Endothelial cell of umbilical vein (primary cell): ENCODE measurements at places on chromosomes 12 and 14. TPM values are rescaled to one million over a fixed set of nuclear protein-coding genes. Genes with fewer than 3 reads are reported as not detected.

Gene TGM1
- 3.4 and 3.9 TPM in 2 replicates for total RNA-seq

DNA sequence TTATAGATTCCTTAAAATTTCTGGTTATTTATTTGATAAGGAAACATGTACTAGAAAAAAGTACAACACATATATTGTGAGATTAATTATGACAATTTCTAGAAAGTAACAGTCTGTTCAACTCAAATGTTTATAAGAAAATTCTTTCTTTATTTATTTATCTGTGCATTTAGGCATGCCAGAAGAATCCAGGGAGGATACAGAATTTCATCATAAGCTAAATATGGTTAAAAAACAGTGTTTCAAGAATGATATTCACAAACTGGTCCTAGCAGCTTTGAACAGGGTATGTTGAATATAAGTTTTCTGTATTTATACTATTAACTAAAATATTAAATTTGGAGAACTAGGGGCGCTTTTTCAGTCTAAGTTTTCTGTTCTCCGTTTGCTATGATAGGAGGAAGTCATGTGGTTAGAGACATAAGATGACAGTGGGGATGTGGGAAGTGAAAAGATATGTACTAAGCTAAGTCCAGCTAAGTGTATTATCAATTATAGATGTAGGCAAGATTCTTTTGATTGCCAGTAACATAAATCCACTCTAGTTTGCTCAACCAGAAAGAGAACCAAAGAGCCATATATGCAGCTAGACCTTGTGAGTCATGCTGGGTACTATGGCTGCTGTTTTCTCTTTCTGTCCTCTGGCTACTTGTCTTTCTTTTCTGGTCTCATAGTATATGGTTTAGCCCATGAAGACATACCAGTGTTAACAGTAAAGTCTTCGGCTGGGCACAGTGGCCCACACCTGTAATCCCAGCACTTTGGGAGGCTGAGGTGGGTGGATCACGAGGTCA lies 39.0 kb downstream of the LRRK2 start:
- H3K4me3 ChIP-seq = no peak overlapping the region
- H3K27me3 ChIP-seq = no peaks in the 10 kb centered on the region
- H3K27ac ChIP-seq = no peak overlapping the region
- H3K4me1 ChIP-seq = no peaks in the 10 kb centered on the region

Gene NXPH4
- not detected in 2 replicates for total RNA-seq

Gene CLEC4D
- total RNA-seq = not detected in 2 replicates

DNA sequence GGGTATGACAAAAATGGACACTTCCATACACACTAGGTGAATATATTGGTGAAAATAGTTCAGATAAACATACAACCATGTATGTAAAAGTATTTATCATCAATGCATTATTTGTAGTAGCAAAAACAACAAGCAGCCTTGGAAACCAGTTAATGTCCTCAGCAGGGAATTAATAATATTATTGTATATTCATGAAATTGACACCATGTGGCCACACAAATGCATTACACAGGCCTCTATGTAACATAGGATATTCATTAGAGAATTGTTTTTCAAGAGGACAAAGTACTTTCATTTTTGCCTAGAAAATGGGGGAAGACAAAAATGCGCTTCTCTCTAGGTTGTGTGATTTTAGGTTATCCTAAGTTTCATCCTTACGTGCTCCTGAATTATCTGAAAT lies 24.3 kb downstream of the SPRING1 start:
- no peak overlapping the region for H3K4me3 ChIP-seq
- DNase-seq = no peak
- peaks cover 4% of the 10 kb centered on the region for H3K36me3 ChIP-seq
- H3K27me3 ChIP-seq = peaks cover 15% of the 10 kb centered on the region
- H3K4me1 ChIP-seq = peaks cover 8% of the 10 kb centered on the region

- DNase-seq = no peak
- peaks cover 16% of the 10 kb centered on the region for H3K4me1 ChIP-seq
- no peak overlapping the region for H3K4me3 ChIP-seq
- H3K36me3 ChIP-seq = no peaks in the 10 kb centered on the region
- no peaks in the 10 kb centered on the region for H3K27me3 ChIP-seq
Observed at GRCh38 chr12:68539615-68539952, 71.1 kb upstream of the RAP1B start.

Gene TAS2R9
- not detected in 2 replicates for total RNA-seq

Gene ERBB3
- 0.11 TPM in 1 of 2 replicates, not detected in the other for total RNA-seq

DNA sequence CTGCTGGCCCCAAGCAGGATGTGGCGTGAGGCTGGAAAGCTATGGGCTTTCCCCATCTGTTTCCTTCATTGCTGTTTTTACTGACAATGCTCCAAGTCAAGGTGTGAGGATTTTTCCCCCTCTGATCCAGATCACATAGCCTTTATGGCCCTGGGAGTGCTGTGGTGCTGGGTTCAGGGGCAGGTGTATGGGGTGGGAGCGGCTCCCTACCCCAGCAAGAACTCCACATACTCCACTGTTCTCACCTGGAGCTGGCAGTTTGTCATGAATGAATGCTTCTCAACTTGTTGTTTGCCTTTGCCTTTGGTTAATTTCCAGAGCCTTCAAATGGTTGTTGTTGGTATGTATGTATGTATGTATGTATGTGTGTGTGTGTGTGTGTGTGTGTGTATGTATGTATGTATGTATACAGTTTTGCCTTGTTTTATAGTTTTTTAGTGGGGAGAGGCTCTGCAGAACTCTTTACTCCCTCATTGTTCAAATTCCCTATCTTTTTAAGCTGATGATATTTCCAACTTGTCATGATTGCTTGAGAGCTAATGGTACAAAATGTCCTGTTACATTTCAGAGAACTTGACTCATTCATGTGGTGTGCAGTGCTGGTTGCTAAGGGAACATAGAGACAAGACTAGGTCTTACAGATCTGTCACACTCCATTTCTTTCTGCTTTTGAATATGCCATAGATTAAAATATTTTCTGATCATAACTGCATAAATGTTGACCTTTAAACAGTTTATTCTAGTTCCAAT lies 36.6 kb upstream of the ASPG start:
- no peaks in the 10 kb centered on the region for H3K4me1 ChIP-seq
- no peaks in the 10 kb centered on the region for H3K36me3 ChIP-seq
- no peak overlapping the region for H3K27ac ChIP-seq
- H3K4me3 ChIP-seq = no peak overlapping the region
- no peaks in the 10 kb centered on the region for H3K27me3 ChIP-seq
- DNase-seq = no peak

Gene BMP4
- 201 and 238 TPM in 2 replicates for total RNA-seq

Gene OASL
- 0.33 TPM in 1 of 2 replicates, not detected in the other for total RNA-seq

Gene OR6C2
- not detected in 2 replicates for total RNA-seq

DNA sequence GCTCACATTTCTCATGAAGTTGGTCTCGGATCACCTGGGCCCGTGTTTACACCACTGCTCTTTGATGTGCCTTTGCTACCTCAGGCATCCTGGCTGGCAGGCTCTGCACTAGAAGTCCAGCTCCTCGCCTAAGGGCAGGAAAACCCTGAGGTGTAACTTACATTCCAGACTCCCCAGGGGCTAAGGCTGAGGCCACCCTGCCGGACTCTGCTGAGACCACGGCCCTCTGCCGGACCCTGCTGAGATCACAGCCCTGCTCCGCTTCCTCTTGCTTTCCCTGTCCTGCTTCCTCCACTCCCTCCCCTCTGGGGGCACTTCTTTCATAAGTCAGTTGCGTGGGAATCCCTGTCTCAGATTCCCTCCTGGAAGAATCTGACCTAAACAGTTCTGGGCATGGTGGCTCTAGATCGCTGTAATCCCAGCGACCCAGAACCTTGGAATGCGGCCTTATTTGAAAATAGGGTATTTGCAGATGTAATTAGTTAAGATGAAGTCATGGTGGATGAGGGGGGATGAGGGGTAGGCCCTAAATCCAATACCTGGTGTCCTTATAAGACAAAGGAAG lies 17.2 kb downstream of the RILPL1 start:
- H3K27me3 ChIP-seq = no peaks in the 10 kb centered on the region
- no peak for DNase-seq
- H3K4me3 ChIP-seq = no peak overlapping the region
- no peaks in the 10 kb centered on the region for H3K4me1 ChIP-seq

DNA sequence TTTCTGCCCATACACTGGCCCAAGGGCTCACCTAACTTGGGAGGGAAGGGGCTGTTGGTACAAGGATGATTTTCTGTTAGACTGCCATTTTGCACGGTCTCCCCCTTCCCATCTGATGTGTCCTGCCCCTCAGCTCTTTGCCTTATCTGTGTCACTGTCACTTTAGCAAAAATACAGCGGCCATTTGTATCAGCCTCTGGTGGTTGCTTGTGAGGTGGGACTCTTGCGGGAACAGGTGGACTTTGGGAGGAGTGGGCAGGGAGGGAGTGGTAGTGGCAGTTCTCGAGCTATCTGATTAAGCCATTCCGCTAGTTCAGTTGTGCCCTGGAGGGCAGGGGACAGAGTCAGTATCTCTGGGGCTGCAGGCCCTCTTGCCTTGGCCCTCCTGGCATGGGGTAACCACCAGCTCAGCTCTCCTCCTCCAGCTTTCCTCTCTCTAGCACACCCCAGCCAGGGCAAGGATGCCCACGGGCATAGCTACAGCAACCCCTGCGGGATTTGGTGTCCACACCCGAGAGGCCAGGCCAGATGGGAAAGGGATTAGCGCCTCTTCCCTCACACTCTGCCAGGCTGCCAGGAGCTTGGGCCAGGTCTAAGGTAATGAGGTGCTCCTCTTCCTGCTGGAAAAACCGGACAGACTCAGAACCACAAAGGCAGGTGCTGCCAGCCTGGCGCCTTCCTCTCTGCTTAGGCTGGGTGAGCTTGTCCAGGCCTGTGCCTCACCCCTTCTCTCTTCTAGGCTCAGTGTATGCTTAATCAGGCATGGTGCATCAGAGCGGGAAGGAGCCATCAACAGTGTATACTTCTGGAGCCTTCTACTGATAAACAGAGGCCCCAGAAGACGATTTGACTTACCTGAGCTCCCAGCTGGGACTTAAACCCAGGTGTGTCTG lies 8.7 kb downstream of the SLC48A1 start:
- H3K27ac ChIP-seq = no peak overlapping the region
- H3K4me3 ChIP-seq = no peak overlapping the region
- H3K27me3 ChIP-seq = no peaks in the 10 kb centered on the region
- DNase-seq = no peak
- peaks cover 17% of the 10 kb centered on the region for H3K36me3 ChIP-seq
- peaks cover 27% of the 10 kb centered on the region for H3K4me1 ChIP-seq

- no peak overlapping the region for H3K4me3 ChIP-seq
- peaks cover 18% of the 10 kb centered on the region for H3K4me1 ChIP-seq
- DNase-seq = peak; percentile 88
- no peaks in the 10 kb centered on the region for H3K27me3 ChIP-seq
- H3K36me3 ChIP-seq = no peaks in the 10 kb centered on the region
Observed at GRCh38 chr12:88325076-88325815, 183.1 kb downstream of the TMTC3 start.

GRCh38 chr14:61222388-61222787 lies 58.8 kb downstream of the TMEM30B start:
- no peaks in the 10 kb centered on the region for H3K36me3 ChIP-seq
- peaks cover 4% of the 10 kb centered on the region for H3K27me3 ChIP-seq
- no peaks in the 10 kb centered on the region for H3K4me1 ChIP-seq

Gene C14orf132
- total RNA-seq = 3.6 and 7.6 TPM in 2 replicates

Gene RIMKLB
- total RNA-seq = 64.3 and 92.6 TPM in 2 replicates

Gene GAS2L3
- total RNA-seq = 39.9 and 47.1 TPM in 2 replicates

- peak overlapping the region; percentile 60 for H3K27ac ChIP-seq
- no peak overlapping the region for H3K4me3 ChIP-seq
- H3K36me3 ChIP-seq = peaks cover 67% of the 10 kb centered on the region
- no peak for DNase-seq
- peaks cover 85% of the 10 kb centered on the region for H3K4me1 ChIP-seq
Observed at GRCh38 chr12:6093764-6094163, 30.7 kb downstream of the VWF start.

DNA sequence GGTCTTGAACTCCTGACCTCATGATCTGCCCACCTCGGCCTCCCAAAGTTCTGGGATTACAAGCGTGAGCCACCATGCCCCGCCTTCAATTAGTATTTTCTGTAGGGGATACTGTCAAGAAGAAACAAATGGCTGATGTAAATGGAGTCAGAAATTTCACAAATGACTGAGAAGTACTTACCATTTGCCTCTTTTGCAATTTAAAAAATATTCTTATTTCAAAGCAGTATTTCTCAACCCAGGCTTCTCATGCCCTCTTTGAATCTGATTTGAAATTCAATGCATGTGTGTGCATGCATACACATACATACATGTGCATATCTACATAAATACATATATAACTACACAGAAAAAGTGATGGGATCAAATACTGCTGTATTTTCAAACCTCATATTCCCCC lies 4.4 kb downstream of the PSMA6 start:
- DNase-seq = no peak
- no peaks in the 10 kb centered on the region for H3K27me3 ChIP-seq
- no peaks in the 10 kb centered on the region for H3K36me3 ChIP-seq
- H3K4me3 ChIP-seq = no peak overlapping the region
- peaks cover 23% of the 10 kb centered on the region for H3K4me1 ChIP-seq

- no peak overlapping the region for H3K27ac ChIP-seq
- DNase-seq = no peak
- no peaks in the 10 kb centered on the region for H3K36me3 ChIP-seq
- no peak overlapping the region for H3K4me3 ChIP-seq
Observed at GRCh38 chr12:99055299-99055698, 410.2 kb downstream of the APAF1 start.

Gene CFAP251
- total RNA-seq = 4.0 and 6.0 TPM in 2 replicates

DNA sequence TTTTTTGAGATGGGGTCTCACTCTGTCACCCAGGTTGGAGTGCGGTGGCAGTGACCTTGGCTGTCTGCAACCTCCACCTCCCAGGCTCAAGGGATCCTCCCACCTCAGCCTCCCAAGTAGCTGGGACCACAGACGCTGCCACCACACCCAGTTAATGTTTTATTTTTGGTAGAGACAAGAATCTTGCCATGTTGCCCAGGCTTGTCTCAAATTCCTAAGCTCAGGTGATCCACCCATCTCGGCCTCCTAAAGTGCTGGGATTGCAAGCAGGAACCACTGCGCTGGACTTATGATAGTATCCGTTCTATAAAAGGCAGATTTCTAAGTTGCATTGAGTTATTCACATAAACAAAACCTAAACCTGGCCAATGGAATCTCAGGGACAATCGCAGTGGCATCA lies 321.1 kb upstream of the PRICKLE1 start:
- H3K27me3 ChIP-seq = no peaks in the 10 kb centered on the region
- DNase-seq = no peak
- H3K4me1 ChIP-seq = no peaks in the 10 kb centered on the region
- H3K4me3 ChIP-seq = no peak overlapping the region
- H3K27ac ChIP-seq = no peak overlapping the region

Gene KRT6B
- not detected in 2 replicates for total RNA-seq

DNA sequence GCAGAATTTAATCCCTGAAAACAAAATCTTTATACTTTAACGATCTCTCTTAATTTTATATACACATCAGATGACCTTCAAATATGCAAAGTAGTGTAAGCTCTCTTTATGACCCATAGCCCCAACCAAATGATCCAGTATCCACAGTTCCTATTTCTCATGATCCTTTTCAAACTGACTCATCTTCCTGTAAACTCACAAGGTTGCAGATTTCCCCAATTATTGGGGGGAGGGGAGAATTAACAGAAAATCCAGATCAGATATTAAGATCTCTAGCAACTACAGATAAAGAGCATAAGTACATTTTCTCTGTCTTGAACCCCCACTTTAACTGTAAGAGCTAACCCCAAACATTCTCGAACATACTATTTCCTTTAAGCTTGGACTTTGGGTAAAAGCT lies 12.5 kb downstream of the GNS start:
- peaks cover 14% of the 10 kb centered on the region for H3K36me3 ChIP-seq
- DNase-seq = peak; percentile 70
- peak overlapping the region; percentile 79 for H3K27ac ChIP-seq
- no peak overlapping the region for H3K4me3 ChIP-seq
- H3K4me1 ChIP-seq = peaks cover 41% of the 10 kb centered on the region

Gene GPR68
- 0.24 and 0.51 TPM in 2 replicates for total RNA-seq
